Gastrocnemius medialis (tissue), 4 donors: ENCODE measurements at places on chromosomes 5 and 9.

- no peak for DNase-seq
Observed at GRCh38 chr9:116137581-116137980, 16.0 kb upstream of the PAPPA start.

GRCh38 chr5:96537386-96537785, 104.3 kb upstream of the PCSK1 start:
- no peak for DNase-seq

DNA sequence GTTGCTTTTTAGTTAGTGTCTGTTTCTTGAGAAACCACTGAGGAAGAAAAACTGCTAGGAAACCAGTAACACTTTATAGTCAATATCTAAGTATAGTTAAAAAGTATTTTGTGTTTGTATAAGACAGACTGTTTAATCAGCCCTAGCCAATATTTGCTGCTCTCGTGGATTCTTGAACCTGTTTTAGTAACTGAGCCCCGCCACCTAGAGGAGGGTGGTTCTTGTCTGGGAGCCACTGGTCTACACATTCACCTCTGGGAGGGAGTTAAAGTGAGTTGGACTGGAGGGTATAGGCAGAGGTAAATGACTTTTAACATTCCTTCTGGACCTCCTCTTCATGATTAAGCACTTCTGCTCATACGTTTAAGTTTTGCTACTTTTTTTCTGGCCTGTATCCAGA, 117.2 kb downstream of the SPATA31D1 start:
- DNase-seq, result no peak

DNA sequence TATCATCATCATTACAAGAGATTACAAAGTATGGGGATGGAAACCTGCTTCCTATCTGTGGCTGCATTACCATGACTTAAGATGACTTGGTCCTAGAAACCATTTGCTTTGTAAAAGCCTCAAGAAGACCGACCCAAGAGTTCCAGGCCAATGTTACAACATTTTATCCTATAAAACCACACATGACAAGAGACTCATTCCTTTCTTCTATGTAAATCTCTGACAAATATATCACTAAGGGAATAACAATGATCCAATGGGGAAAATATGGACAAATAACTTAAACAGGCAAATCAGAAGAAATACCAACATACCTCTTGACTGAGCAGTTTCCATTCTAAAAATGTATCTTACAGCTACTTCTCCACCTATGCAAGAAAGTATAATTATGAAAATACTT, 44.3 kb upstream of the VPS13A start:
- no peak for DNase-seq

DNA sequence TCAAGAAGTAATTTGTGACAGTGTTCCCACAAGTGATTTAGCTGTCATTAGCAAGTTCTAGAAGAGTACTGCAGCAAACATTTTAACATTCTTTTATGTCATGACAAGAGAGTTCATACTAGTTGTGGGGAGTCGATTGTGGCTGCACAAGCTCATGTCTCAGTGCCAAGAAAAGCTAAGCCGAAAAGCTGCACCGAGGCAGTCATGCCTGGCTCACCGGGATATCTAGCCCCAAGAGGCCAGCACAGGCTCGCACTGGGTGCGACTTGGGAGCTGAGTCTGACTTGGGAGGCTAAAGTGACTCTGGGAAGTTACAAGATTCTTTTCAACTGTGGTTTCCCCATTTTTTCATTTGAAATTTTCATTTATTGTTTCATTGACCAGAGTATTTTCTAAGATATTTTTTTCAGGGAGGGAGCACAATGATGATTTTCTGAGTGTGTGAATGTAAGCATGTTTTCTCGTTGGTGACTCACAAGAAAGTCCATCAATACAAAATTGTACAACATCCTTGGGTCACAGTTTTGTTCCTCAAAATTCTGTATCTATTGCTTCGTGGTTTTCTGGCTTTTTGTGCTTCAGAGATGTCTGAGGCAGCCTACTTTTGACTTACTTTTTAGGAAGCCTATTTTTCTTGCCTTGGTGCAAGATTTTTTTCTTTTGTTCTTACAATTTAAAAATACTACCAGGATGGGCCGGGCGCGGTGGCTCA, 18.7 kb downstream of the CAST start:
- no peak for DNase-seq
